Caki2 (cell line): ENCODE measurements at places on chromosomes 3 and 15.

- DNase-seq = no peak
Observed at GRCh38 chr3:127953091-127954035, 38.3 kb downstream of the KBTBD12 start.

- no peak for DNase-seq
Observed at GRCh38 chr15:48868023-48868422, 9.9 kb upstream of the EID1 start.

DNA sequence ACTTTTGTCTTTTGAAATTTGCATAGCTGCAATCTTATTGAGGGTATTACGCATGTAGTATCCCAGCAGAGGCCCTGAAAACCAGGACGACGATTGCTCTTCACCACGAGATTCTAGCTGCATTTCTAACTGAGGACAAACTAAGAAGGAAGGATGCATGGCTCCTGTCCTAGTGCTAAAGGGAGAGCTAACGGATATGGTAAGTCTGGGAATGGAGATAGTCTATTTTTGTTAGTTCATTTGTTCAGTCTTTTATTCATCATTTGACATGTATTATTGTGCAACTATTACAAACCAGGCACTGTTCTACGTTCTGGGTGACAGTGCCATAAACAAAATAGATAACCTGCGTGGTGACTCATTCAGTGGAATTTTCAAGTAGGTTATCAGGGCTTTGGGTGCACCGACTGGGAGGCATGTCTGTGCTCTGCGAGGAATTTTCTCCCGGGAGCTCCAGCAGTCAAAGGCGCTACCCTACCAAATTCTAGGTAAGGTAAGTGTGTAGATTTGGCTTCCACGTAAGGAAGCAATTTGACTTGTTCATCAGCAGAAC, 51.9 kb upstream of the ETV5 start:
- DNase-seq = no peak

GRCh38 chr3:22315925-22316324, 564.9 kb upstream of the ZNF385D start:
- DNase-seq = no peak

GRCh38 chr3:4584456-4585249, 91.5 kb downstream of the ITPR1 start:
- no peak for DNase-seq

- DNase-seq = no peak
Observed at GRCh38 chr3:187212705-187213104, 15.4 kb downstream of the RTP1 start.

DNA sequence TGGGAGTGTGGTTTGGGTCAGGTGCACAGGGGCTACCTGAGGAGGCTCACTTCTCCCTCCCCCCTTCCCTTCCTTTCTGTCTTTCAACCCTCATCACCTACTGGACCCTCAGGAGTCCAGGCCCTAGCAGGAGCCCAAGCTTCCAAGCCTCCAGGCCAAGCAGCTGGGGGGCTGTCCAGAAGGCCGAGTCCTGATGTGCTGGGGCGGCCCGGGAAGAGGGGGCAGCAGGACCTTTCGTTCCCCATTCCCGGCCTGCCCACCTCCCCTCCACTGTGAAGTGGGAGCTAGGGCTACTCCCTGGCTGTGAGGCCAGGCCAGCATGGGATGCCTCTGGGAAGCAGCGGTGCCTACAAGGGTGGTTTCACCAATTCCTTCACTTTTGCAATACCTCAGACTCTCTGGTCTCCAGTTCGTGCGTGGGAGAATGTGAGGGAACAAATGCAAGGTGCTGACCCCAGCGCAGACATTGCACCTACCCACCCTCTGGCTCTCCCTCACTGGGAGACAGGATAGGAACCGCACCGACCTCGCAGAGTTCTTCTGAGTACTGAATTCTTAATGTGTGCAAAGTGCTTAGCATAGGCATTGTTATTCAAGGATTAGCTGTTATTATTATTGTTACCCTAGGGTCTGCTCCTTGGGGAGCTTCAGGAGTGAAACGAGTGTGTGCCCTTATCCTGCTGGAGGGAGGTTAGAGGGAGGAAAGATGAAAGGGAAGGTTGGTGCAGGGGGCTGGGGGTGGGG, 2.5 kb downstream of the EPHB3 start:
- no peak for DNase-seq

- DNase-seq = no peak
Observed at GRCh38 chr3:188672840-188673239, 498.9 kb upstream of the TPRG1 start.

GRCh38 chr3:43017004-43017403, 37.9 kb downstream of the GASK1A start:
- no peak for DNase-seq

- DNase-seq = no peak
Observed at GRCh38 chr3:10233988-10234387, 14.3 kb upstream of the TATDN2 start.

GRCh38 chr3:157467200-157467599, 30.6 kb downstream of the PTX3 start:
- no peak for DNase-seq

GRCh38 chr3:14454639-14455310, 52.4 kb downstream of the SLC6A6 start:
- no peak for DNase-seq

DNA sequence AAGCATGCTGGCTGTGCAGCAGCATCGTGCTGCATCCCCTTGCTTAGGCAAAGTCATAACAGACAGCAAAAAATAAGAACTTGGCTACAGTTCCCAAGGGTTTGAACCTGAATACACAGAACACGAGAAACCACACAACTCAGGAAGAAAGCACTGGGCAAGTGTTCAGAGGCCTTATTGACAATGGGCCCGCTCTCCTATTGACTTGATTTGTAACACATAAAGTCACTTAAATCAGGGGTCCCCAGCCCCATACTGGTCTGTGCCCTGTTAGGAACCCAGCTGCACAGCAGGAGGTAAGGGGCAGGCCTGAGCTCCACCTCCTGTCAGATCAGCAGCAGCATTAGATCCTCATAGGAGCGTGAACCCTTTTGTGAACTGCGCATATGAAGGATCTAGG, 145.1 kb downstream of the LSAMP start:
- no peak for DNase-seq

- peak; percentile 20 for DNase-seq
Observed at GRCh38 chr3:197083486-197083885, 53.9 kb upstream of the MELTF start.

DNA sequence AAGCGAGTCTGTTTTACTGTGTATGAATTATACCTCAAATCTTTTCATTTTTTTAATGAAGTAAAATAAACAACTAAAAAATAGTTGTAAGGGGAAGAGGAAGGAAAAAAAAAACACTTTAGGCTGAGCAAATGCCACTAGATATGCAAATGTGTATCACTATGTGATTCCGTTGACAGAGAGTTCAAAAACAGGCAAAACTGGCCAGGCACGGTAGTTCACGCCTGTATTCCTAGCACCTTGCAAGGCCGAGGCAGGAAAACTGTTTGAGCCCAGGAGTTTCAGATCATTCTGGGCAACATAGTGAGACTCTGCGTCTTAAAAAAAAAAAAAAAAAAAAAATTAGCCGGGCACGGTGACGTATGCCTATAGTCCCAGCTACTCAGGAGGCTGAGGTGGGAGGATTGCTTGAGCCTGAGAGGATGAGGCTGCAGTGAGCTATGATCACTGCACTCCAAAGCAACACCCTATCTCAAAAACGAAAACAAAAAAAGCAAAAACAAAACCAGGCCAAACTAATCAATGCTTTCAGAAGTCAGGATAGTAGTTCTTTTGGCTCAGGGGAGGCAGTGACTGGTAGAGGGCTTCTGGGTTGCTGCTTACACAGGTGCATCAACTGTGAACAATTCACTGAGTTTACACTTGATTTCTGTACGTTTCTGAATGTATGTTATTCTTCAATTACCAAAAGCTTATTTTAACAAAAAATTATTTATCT, 7.4 kb downstream of the PRC1 start:
- DNase-seq = no peak

GRCh38 chr15:74816624-74817369, 4.2 kb downstream of the LMAN1L start:
- no peak for DNase-seq

GRCh38 chr3:133467780-133468179, 67.9 kb downstream of the BFSP2 start:
- DNase-seq = no peak

- DNase-seq = no peak
Observed at GRCh38 chr15:51077221-51078153, 17.2 kb downstream of the TNFAIP8L3 start.

GRCh38 chr3:160851629-160852210, 95.7 kb downstream of the PPM1L start:
- DNase-seq = no peak

- DNase-seq = no peak
Observed at GRCh38 chr3:52393131-52393807, 51.6 kb downstream of the SEMA3G start.

DNA sequence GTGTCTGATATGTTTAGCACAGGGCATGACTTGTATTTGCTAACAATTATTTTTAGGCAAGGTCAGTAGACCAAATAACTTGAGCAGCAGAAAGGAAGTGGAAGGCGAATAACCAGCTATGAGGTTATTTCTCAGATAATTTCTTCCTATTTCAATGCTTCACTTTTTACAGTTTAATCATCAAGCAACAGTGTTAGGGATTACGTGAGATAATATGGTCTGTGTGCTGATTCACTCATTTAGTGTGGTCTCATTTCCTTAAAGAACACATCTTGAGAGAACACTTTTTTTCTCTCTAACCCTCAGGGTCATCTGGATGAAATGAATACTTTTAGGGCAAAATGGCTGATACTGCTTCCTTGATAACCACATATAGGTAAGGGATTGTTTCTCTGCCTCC, 126.0 kb upstream of the CCNL1 start:
- no peak for DNase-seq

DNA sequence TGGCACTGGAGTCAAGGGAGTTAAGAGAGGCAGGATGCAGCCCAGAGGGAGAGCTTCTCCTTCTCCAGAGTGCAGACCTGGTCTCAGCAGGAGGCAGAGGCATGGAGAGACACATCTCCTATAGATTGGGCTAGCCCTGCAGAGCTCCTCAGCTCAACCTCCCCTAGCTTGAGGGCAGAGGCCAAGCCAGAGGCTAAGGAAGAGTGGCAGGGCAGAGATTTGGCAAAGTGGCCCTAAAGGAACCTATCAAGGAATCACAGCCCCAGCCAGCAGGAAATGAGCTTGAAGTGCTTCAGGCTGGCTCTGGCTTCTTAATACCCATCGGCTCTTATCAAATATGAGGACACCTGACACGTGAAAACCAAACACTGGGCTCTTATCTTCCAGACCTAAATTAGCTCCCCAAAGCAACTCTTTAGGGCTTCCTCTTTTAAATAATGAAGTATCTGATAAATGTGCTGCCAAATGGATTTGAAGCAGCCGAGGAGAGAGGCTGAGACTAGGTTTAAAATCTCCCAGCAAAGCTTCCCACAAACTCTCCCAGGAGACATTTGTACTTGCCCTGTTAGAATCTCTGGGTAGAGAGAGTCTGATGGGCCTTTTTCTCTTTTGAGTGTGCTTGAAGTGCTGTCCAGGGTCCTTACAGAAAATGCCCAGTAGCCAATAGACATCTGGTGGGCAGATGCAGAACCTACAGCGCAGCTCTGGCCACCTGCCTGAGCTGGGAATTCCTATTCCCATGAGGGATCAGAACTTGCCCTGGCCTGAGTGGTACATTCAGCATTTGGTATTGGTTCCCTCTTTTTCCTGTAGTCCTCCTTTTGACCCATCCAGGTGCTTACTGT, 271.4 kb downstream of the CLSTN2 start:
- peak; percentile 38 for DNase-seq

GRCh38 chr3:88628901-88629300, 478.5 kb upstream of the EPHA3 start:
- no peak for DNase-seq

DNA sequence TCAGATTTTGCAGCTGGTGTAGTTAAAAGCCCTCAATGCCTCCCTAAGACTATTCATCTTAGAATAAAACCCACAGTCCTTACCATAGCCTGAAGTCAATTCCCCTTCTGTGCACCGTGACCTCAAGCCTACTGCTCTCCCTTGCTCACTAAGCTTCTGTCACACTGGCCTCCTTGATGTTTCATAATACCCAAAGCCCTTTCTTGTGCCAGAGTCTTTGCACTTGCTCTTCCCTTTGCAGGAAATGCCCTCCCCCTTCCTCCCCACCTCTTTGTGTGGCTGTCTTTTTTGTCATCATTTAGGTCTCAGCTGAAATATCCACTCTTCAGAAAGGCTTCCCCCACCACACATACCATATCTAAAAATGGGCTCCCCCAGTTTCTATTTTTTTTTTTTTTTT, 4.2 kb upstream of the PLEKHO2 start:
- DNase-seq = no peak

DNA sequence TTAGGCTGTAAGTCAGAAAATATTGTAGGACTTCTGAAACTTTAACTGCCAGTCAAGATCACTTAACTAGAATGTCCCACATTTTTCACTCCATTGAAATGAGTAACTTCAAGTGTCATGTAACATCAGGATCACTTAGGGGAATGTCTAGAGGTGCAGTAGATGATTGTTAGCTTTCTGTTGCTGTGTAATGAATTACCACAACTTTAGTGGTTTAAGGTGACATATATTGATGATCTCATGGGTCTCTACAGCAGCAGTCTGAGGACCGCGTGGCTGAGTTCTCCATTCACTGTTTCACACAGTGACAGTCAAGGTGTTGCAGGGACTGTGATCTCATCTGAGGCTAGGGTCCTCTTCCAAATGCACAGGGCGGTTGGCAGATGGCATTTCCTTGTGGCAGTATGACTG, 82.7 kb downstream of the SLC25A26 start:
- DNase-seq = no peak

DNA sequence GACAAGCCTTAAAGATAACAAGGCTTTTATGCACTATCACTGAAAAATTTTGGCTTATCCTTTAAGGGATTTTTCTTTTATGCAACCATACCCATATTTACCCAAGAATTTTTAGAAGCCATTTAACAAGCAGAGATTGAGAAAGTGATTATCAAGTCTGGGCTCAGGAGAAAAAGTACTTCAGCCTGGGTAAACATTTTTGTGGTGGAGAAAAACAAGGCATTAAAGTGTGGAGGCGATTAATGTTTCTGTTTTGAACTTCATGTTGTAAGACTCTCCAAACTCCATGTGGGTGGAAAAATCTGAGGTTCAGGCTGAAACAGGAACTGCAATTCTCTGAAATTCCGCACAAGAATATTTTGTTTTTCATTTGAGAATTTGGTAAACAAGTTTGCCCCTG, 260.4 kb upstream of the KCNMB2 start:
- no peak for DNase-seq

- DNase-seq = no peak
Observed at GRCh38 chr3:139617672-139618268, 60.0 kb downstream of the NMNAT3 start.

DNA sequence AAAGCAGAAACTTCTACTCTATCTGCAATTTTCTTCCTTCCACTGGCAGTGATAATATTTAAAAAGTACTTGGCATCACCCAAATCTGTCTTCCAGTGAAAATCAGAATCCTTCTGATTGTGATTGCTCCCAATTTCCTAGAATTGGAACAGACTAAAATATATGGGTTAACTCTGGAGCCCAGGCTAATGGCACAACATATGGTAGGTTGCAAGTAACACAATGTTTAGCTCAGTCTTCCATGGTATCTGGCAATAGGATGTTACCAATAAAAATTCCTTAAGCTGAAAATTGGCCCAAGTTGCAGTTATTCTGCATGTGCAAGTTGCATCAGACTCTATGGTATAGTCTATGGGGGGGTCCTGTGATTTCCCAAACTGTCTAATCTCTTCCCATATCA, 273.5 kb upstream of the ADAMTS9 start:
- no peak for DNase-seq
